Caudate nucleus (tissue), 63 donors: ENCODE measurements at places on chromosomes 16 and 17.

DNA sequence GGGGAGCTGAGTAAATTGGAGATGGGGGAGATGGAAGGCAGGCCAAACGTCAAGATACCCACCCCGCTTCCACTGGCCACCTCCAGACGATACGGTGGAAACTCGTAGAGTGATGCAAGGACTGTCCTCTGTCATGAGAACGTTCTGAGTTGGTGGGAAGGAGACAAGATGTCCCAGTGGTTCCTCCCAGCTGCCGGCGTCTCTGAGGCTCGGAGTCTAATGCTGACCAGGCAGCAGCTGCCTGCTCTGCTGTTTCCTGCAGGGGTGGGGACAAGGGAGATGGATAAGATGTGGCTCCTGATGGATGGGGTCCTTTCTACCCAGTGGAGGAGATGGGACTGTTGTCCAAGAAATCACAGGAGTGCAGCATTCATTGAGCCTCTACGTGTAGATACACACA, 28.2 kb upstream of the C1QL1 start:
- no peak for DNase-seq

- no peak for DNase-seq
Measured at GRCh38 chr17:21425736-21426135, 49.6 kb downstream of the KCNJ12 start.

DNA sequence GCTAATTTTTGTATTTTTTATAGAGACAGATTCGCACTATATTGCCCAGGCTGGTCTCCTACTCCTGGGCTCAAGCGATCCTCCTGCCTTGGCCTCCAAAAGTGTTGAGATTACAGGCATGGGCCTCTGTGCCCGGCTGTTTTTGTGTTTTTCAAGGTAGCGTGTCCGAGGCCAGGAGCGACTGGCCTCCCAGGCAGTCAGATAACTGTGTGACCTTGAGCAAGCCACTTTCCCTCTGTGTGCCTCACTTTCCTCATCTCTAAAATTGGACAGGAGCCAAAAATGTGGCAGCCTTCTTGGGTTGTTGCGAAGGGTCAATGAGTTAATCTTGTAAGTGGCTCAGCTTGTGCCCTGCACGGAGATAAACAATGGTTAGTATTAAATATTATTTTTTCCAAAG, 2.4 kb downstream of the ABCC1 start:
- no peak for DNase-seq

DNA sequence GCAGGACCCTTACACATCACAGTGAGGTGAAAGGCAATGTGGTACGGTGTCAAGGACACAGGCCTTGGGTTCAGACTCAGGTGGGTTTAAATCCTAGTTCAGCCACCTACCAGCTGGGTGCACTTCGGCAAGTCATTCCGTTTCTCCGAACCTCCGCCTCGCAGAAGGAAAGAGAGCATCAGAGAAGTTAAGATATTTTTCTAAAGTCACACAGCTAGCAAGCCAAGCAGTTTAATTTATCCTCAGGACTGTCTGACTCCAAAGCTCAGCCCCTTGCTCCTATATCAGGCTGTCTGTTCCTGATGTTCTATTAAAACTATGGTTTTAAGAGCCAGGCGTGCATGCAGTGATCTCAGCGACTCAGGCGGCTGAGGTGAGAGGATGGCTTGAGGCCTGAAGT, 65.1 kb downstream of the GP2 start:
- DNase-seq: no peak

DNA sequence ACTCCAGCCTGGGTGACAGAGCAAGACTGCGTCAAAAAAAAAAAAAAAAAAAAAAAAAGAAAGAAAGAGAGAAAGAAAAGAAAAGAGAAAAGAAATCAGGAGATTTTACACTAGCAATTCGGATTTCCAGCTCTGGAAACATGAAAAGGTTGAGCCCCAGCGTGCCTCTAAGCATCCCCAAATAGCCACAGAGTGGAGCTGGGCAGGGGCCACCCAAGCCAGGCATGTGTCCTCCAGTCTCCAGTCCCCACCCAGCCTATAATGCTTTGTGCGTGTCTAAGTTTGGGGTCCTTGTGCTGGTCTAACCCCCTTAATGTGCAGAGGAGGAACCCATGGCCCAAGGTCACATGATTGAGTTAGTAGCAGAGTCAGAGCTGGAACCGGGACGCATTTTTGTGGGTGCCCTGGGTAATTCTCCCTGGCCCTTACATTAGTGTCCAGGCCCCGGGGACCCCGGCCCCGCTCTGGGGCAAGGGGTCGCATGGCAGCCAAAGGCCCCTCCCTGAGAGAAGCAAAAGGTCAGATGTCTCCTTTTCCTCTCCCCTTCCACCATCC, 19.9 kb downstream of the ADAM11 start:
- DNase-seq: no peak

DNA sequence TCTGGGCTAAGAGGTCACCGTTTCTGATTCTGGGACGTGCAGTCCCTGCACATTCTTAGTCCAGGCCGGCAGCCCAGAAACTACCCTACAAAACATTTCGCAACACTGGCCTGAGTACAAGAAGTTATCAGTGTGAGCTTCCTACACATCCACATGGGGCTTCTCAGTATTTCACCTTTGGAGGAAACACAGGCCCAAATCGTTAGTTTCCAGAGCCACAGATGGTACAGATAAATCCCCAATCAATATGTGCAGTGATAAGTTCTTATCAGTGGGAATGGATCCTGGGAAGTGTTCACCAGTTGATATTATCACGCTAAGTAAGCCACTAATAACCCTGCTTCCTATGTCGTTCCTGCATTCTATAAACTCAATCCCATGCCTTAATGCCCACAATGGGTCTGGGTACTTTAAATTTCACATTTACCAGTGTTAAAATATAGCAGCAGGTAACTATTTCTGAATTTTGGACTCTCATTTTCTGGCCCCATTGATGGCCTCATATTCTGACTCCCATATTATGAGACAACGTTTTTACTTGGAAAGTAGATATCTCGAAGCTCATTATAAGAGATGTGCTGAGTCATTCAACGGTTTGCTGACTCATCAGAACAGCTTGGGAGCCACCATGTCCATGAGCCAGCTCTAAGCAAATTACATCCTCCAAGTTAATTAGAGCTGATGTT, 370.2 kb upstream of the MAF start:
- no peak for DNase-seq

GRCh38 chr17:11598274-11599221, at the start of gene DNAH9:
Gene DNAH9, plus strand, starts transcription at chr17:11598470. Its CDS starts 29 bp downstream, at chr17:11598499.
- DNase-seq: peak; percentile 60

- DNase-seq: no peak
Measured at GRCh38 chr17:74778960-74779359, 2.8 kb upstream of the NAT9 start.

- no peak for DNase-seq
Measured at GRCh38 chr16:89243664-89244063, 26.2 kb downstream of the ZNF778 start.
